ENCODE measurements at places on chromosomes 7 and 10.

DNA sequence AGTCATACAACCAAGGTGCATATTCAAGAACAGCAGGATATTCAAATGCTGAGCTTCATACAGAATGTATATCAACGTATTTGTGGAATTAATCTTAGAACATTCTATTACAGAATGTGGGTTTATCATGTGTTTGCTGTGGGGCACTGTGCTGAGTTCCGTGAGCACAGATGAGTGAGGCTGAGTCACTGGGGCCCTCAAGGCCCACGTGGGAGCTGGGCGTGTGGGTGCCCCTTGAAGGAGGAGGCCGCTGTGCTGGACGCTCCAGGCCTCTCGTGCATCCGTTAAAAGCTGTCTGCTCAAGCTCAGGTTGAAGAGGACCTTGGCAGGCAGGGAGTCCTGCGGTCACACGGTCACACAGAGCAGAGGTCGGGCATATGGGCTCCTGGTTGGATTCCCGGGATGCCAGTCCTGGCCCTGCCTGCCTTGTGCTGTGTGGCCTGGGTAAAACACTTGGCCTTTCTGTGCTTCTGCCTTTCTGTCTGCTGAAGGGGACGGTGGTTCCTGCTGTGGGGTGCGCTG, 70.1 kb downstream of the GLRX3 start:
- DNase-seq = no peak

GRCh38 chr7:36723951-36724664, at the start of gene AOAH:
Gene AOAH, minus strand, starts transcription at chr7:36724494. Its CDS starts 346 bp downstream, at chr7:36724148.
- no peak for DNase-seq

DNA sequence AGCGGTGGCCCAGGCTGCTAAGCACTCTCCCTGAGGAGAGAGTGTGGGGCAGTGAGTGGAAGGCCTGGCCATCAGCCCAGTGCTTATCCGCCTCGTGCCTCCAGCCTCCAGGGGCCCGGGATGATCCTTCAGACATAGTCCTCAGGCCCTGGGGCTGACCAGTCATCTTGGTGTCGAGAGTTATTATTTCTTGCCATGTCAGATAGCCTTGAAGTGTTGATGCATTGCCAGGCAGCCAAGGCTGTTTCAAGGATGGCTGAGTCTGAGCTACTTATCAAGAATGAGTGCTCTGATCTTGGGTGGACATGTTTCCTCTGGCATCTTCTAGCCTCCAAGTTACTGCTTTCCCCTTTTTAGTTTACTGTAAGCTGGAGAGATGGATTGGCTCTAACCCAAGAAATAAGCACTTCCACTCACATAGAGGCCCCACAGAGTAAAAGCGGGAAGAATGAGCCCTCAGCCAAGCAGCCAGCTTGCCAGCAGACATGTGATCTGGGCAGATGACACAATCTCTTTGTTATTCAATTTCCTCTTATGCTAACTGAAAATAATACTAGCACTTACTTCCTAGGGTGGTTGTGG, 136.5 kb upstream of the NAMPT start:
- DNase-seq = no peak

- no peak for DNase-seq
Measured at GRCh38 chr7:464454-465401, 54.9 kb downstream of the PDGFA start.

DNA sequence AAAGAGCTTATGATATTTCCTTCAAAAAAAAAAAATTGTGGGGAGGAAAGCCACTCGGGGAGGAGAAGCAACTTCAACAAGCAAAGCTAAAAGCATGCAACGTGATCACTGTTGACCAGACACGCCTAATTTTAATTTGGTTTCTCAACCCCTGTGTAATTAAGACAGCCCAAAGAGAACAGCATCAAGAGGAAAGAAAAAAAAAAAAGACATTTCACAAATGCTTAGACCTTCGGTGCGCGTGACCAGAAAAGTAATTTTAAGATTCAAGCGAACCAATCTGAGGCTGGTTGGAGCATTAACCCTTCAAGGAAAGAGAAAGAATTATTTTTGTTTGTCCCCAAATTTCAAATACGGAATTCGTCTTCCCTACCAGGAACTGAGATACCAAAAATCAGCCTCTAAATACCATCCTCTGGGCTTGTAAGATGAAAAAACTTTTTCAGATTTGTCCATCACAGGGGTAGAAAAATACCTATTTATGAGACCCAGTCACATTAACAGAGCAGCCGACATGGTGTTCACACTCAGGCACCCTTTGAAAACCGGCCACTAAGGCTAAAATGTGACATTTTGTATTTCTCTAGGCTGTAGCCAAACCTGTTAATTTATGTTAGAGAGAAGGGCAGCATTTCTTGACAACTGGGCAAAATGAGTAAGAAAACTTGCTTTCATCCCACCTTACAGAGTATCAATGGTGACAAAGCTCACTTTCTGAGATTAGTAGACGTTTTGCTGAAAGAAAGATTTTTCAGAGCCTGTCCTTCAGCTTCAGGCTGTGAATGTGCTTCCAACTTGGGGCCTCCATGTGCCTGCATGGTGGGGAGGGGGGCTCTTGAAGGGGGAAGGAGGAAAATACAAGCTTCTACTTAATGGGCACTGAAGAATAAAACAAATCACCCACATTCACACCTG, 179.9 kb upstream of the KLF14 start:
- no peak for DNase-seq

DNA sequence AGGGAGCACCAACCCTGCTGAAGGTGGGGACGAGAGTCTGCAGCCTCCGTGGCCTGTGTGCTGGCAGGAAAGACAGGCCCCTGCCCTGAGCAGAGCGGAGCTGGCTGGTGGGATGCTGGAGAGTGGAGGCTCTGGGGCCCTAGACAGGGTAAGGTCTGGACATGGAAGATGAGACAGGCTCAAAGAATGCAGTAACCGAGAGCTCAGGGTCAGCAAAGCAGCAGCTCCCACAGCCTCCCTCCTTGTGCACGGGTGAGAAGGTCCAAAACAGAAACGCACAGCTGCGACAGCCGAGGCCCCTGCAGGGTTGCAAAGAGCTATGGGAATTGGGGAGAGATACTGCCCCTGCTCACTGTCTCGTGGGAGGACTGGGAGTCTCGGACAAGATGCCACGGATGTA, 80.5 kb downstream of the TNS3 start:
- no peak for DNase-seq

- no peak for DNase-seq
Measured at GRCh38 chr10:31017534-31018355, 13.9 kb downstream of the ZNF438 start.

DNA sequence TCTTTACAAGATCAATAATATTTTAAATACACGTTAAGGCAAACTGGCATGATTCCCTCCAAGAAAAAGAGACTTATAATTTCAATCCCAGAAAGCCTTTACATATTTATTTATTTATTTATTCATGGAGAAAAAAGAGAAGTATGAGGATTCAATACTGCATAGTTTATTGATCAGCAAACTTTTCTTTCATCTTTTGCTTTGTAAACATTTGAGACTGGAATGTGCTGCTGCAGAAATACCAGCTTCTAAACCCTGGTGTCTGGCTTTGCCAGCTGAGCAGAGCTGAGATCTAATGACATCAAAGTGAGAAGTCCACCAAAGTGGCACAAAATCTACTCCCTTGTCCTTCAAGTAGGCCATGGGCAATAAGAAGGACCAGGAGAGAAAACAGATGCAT, 93.7 kb upstream of the STK17A start:
- DNase-seq = no peak

- no peak for DNase-seq
Measured at GRCh38 chr7:70574970-70575799, 556.8 kb upstream of the GALNT17 start.

DNA sequence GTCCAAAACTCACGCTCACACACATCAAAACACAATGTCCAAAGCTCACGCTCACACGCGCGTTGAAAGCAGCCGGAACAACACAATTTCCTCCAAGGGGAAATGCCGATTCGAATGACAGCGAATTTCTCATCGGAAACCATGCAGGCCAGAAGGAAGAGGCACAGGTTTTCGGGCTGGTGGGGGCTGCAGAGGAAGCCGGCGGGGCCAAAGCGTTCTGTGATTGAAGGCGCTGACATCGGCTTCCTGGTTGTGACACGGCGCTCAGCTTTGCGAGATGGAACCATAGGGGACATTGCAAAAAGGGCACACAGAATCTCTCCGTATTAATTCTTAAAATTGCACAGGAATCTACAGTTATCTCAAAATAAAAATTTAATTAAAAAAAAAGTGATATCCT, 61.3 kb downstream of the FOXL3 start:
- DNase-seq = no peak

GRCh38 chr7:115647712-115648111, 382.9 kb downstream of the TFEC start:
- DNase-seq = no peak

DNA sequence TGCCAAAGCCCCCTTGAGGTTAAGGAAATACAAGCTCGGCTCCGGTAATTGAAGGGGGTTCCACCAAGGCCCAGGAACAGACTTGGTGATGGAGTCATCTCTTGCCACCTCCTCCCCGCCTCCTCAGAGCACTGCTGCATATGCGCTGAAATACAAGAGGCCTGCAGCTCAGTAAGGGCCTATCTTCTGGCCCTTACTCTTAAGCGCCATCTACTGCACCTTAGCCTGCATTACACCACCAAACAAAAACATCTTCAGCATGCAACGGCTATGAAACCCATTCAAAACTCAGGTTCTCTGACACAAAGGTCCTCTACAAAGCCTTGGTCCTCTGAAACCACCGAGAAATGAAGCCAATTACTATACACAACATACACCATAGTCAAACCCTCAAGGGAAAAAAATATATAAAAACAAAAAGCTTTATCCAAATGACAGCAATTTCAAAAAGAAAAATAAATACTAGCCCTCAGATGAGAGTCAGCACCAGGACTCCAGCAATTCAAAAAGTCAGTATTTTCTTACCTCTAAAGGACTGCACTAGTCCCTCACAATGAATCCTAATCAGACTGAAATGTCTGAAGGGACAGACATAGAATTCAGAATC, 176.8 kb upstream of the TBX20 start:
- DNase-seq = no peak

DNA sequence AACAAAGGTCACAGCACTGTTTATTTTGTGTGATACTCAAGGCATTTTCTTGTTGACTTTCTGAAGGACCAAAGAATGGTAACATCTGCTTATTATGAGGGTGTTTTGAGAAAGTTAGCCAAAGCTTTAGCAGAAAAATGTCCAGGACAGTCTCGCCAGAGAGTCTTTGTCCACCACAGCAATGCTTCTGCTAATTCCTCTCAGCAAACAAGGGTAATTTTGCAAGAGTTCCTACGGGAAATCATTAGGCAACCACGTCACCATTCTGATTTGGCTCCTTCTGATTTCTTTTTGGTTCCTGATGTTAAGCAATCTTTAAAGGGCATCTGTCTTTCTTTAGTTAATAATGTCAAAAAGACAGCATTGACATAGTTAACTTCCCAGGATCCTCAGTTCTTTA, 639.3 kb upstream of the STEAP1 start:
- no peak for DNase-seq

DNA sequence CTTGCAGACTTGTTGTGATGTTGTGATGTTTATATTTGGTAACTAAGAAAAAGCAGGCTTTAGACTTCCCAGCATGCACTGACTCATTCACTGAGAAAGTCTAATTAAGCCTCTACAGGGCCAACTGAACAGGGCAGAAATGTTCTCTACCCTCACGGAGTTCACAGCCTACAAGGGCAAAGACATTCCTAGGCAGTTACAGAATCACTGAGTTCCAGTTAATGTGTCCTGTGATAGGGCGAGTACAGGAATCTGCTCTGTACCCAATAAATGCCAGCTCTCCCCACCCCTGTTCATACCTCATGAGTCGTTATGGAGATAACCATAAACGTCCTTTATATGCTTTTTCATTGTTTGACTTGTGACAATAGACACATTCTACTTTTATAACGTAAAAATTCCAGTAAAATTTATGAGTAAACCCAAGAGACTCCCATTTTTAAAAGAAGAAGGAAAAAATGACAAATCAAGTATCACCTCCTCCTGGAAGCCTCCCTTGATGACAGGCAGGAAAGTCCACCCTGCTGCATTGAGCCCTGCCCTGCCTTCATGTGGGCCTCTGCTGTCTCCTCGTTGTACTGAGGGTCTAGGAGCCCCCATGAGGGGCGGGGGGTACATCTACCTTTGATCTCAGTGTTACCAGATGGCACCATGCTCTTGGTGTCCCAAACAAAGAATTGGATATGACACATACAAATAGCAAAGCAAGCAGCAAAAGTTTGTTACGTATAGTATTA, 14.3 kb downstream of the MUC12 start:
- no peak for DNase-seq

- no peak for DNase-seq
Measured at GRCh38 chr7:107628461-107629064, 32.1 kb upstream of the SLC26A4 start.

GRCh38 chr7:1889556-1890181, 219.6 kb downstream of the ELFN1 start:
- no peak for DNase-seq

DNA sequence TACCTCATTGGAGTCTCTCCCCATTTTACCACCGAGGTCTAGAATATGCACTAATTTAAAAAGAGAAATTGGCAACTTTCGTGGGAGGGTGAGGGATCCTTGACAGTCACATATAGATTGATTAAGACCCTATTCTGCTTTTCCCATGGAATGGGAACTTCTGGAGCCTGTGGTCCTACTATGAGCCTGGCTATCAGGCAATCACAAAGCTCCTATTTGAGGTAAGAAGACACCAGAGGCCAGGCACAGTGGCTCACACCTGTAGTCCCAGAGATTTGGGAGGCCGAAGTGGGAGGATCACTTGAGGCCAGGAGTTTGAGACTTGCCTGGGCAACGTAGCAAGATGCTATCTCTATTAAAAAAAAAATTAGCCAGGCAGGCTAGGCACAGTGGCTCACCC, 104.7 kb upstream of the CCNY start:
- DNase-seq = no peak

GRCh38 chr7:158946329-158946728, 90.0 kb downstream of the DYNC2I1 start:
- DNase-seq = no peak

- DNase-seq = no peak
Measured at GRCh38 chr7:69438584-69439412, 159.5 kb upstream of the AUTS2 start.

DNA sequence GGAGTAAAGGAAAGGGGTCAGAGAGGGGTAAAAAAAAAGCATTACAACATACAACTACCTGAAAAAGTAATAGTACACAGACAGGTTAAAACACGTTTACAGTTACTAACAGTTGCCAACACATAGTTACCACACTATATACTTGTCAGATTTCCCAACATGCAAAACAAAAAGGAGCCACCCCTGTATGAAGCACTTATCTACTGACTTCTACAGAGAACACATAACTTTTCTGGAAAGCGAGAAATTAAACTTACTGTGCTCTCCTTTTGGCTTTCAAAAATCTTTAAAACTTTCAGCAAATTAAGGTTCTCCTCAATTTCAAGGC, 2.1 kb downstream of the ABI1 start:
- no peak for DNase-seq

- no peak for DNase-seq
Measured at GRCh38 chr7:36683695-36684357, 40.5 kb downstream of the AOAH start.

DNA sequence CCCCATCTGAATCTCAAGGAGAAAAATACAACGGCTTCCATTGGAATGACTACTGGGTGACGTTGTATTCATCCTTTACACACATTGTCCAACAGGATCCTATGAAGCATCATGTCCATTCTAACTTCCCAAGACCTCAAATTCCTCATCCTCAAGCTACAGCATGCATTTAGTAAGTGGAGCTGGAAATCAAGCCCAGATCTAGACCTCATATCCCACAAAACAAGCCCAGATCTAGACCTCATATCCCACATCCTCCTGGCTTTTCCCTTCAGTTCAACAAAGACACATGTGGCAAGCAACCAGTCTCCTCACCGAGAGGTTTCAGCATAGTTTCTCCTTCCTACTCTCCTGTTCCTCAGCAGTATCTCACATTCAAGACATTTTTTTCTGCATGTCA, 12.2 kb downstream of the IGF2BP3 start:
- DNase-seq = no peak
